ENCODE measurements at places on chromosomes 6 and 20. TPM values are rescaled to one million over a fixed set of nuclear protein-coding genes. Genes with fewer than 3 reads are reported as not detected.

Gene GTSF1L
- total RNA-seq: not detected

Gene THEMIS
- not detected for total RNA-seq

Gene DEF6
- total RNA-seq: 0.59 TPM

Gene C6orf141
- total RNA-seq: not detected

Gene TBC1D20
- total RNA-seq: 63.1 TPM

Gene SLC22A3
- total RNA-seq: 13.5 TPM

Gene UST
- 23.8 TPM for total RNA-seq

Gene DLL1
- 0.78 TPM for total RNA-seq

Gene PCK1
- total RNA-seq: not detected

Gene IL17A
- not detected for total RNA-seq

Gene SPATS1
- total RNA-seq: not detected

Gene RMND1
- total RNA-seq: 58.7 TPM

Gene MTG2
- total RNA-seq: 19.2 TPM

Gene HLA-DRB1
- total RNA-seq: 1.3 TPM

Gene CYP39A1
- total RNA-seq: 0.78 TPM

Gene VSTM2L
- total RNA-seq: 2.1 TPM

Gene ZNF165
- total RNA-seq: 0.13 TPM

Gene TTK
- total RNA-seq: 2.5 TPM

Gene MAS1
- 0.20 TPM for total RNA-seq

Gene DLK2
- 0.20 TPM for total RNA-seq

Gene RPS18
- 1,914 TPM for total RNA-seq

Gene CNBD2
- 1.5 TPM for total RNA-seq

All from smooth muscle cell of the pulmonary artery (primary cell).